ENCODE measurements at places on chromosomes 1 and 21.

DNA sequence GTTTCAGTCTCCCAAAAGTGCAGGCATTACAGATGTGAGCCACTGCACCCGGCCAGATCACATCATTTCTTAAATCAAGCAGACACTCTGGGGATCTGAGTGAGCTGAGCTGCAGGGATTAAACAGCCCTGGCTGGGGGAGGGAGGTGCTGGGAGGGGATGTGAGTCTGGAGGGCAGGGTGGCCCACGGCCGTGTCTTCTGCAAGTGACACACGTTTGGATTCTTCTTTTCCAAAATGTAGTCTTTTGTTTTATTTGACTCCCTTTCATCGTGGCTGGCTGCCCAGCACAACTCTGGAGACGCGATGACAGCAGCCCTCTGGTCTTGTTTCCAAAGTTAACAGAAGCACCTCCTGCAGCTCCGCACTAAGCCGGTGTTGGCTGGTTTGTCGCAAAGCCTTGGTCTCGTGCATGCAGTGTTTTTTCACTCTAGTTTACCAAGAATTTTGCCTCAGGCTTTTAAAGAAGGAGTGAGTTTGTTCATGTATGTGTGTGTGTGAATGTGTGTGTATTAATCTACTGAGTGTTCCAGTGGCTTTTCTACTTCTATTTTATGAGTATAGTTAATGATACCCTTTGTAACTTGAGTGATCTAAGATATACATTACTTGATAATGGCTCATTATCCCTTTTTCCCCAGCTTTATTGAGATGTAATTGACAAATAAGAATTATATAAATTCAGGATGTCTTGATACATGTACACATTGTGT lies 2.8 kb upstream of the KRTAP10-5 start:
- peak; percentile 95 for DNase-seq

DNA sequence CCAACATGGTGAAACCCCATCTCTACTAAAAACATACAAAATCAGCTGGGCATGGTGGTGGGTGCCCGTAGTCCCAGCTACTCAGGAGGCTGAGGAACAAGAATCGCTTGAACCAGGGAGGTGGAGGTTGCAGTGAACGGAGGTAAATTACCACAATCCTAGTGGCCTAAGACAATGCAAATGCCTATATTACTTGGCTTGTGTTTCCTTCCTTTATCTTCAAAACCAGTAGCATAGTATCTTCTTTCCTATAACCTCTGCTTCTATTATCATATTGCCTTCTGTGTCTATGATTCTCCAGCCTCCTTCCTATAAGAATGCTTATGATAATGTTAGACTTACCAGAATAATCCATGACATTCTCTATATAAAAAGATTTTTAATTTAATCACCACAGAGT lies 156.2 kb upstream of the RGS18 start:
- DNase-seq, result no peak

DNA sequence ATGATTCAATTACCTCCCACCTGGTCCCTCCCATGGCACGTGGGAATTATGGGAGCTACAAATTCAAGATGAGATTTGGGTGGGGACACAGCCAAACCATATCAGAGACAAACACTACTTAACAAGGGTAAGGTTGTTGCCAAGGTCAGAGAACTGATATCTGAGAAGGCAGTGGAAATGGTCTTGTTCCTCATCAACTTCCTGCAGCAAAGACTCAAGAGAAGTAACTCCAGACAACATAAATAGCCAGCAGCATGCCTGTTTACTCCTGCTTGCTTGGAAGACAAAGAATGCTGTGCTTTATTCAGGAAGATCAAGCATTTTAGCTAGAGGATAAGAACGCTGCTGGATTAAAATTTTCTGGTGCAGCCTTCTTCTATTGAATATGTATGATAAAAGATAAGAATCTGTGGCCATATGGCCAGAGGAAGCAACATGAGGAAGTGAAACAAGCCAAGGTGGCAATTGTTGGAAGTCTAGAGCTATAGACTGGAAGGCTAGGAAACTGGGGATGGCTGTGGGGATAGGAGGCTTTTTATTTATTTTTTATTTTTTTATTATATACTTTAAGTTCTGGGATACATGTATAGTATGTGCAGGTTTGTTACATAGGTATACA lies 36.4 kb downstream of the DDAH1 start:
- DNase-seq, result no peak

- DNase-seq, result no peak
Measured at GRCh38 chr1:66273656-66274055, 260.3 kb upstream of the SGIP1 start.

GRCh38 chr1:21436488-21437340 lies 3.2 kb upstream of the NBPF3 start:
- no peak for DNase-seq

GRCh38 chr1:117675907-117676430 lies 70.1 kb downstream of the TENT5C start:
- DNase-seq, result no peak

DNA sequence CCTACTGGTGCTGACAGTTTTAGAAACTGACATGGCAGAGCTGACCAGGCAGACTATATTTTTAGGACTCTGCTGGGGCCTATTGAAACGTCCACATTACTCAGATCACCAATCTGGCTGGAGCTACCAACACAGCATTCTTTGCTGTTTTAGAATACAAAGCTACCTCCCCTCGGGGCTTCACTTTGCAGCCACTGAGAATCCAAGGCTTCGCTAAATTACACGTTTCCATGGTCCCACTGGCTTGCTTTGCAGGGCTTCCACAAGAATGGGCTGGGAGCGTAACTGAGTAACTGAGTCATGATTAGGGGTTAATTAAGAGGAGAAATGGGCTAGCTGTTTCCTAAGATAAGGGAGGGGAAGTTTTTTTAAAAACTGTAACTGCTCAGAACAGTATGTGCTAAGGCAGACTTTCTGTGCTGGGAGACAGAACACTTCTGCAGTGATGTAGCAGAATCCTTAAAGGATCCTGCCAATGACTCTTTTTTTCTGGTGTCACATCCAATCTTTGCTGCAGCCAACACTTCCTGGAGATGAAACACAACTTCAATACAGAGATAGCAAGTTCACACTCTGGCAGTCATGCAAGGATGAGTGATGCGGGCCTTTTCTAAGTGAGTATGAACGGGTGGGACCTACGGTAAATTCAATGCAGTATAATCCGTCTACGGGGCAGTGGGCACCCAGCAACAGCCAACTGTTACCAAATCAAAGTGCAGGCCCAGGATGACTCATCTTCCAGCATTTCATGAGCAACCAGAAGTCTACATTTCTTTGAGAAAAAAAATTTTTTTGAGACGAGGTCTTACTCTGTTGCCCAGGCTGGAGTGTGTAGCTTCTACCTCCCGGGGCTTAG lies 21.5 kb downstream of the NDUFS5 start:
- no peak for DNase-seq

- DNase-seq, result no peak
Measured at GRCh38 chr1:86110451-86111129, 46.0 kb downstream of the COL24A1 start.
